ENCODE measurements at places on chromosomes 16 and 17.

GRCh38 chr17:54455251-54455868 is 445.3 kb upstream of the TOM1L1 start:
- DNase-seq: no peak

- DNase-seq: no peak
Observed at GRCh38 chr17:17870247-17870646, 33.5 kb upstream of the SREBF1 start.

- no peak for DNase-seq
Observed at GRCh38 chr16:785563-786535, 2.3 kb downstream of the RPUSD1 start.

GRCh38 chr17:48612854-48613691 is 2.0 kb downstream of the HOXB8 start:
- DNase-seq: peak; percentile 28

DNA sequence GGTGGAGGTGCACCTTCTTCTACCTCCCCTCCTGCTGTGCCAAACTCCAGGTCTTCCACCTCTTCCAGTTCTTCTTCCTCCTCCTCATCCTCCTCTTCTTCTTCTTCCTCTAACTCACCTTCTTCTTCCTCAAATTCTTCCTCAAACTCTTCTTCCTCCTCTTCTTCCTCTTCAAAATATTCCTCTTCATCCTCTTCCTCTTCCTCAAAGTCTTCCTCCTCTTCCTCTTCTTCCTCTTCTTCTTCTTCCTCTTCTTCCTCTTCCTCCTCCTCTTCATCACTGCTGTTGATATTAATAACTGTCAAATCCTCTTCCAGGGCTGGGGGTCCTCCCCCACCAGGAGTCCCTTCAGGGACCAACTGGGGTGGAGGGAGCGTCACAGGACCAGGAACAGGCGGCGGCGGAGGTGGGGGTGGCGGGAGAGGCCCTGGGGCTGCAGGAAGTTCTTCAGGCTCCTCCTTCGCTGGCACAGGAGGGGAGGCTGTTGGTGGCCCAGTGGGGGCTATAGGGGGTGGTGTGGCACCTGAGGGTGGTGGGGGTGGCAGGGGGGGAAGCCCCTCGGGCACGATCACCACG is 30.7 kb upstream of the ALOX15 start:
- no peak for DNase-seq

DNA sequence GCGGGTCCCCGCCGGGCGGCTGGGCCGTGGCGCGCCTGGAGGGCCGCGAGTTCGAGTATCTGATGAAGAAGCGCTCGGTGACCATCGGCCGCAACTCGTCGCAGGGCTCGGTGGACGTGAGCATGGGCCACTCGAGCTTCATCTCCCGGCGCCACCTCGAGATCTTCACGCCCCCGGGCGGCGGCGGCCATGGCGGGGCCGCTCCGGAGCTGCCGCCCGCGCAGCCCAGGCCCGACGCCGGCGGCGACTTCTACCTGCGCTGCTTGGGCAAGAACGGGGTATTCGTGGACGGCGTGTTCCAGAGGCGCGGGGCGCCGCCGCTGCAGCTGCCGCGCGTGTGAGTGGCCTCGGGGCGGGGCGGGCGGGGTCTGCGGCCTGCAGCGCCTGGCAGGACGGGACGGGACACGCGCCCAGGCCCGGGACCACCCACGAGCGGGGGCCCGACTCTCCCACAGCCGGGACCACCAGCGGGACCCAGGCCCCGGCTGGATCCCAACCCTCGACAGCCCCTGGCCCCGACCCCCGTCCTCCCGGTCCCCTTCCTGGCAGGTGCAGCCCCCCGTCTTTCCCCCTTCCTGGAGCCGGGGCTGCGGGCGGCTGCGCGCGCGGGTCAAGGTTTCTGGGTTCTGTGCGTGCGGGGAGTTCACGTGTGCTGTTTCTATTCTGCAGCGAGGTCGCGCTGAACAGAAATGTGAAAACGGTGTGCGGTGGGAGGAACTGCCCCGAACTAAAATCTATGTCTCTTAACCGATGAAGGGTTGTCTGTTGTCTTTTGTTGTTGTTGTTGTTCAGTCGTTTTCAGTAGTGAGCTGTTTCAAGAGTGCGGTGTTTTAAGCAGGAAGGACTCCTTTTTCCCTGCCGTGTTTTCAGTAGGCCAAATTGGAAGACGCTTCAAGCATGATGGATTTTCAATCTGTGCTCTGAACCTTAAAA is 705 bp downstream of the FOXK2 start:
- DNase-seq: no peak

- DNase-seq: peak; percentile 95
Observed at GRCh38 chr16:14020141-14020540, 51.0 kb upstream of the MRTFB start.
